ENCODE measurements at places on chromosomes 4 and X.

- no peak for DNase-seq
Observed at GRCh38 chr4:155667568-155668511, 1.2 kb downstream of the GUCY1A1 start.

DNA sequence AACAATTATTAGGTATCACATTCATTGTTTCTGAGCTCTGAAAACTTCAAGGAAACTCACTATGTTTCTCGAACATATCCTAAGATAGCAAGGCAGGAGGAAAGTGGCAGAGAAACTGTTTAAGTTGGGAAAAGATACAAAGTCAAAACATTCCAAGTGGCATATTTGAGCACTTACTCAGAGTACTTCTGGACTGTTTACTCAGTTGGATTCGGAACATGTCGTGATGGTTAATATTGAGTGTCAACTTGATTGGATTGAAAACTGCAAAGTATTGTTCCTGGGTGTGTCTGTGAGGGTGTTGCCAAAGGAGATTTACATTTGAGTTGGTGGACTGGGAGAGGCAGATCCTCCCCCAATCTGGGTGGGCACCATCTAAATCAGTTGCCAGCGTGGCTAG lies 298.3 kb downstream of the IL1RAPL2 start:
- DNase-seq: no peak

- DNase-seq: no peak
Observed at GRCh38 chr4:151530230-151530629, 121.3 kb downstream of the FHIP1A start.

GRCh38 chrX:10235851-10236250 lies 79.1 kb downstream of the CLCN4 start:
- no peak for DNase-seq

DNA sequence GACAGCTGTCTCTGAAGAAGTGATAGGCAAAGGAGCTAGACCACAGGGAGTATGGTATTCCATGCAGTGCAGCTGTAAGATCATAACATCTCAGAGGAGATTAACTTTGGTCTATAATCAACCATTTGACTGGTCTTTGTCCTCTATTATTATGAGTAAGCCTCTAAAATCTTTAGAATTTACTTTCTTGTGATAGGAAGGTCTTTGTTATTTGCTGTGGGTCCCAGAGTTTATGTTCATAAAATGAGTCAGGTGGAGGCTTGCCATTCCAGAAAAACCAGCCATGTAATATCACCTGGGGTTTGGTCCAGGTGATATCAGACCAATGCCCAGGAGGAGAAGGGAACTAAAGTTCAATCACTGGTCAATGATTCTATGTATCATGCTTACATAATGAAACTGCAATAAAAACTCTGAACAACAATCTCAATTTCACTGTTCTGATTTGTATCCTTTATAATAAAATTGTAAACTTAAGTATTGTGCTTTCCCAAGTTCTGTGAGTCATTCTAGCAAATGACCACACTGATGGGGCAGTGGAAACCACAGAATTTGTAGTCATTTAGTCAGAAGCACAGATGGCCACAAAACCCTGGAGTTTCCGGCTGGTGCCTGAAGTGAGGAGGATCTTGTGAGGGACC lies 239.6 kb upstream of the TRAM1L1 start:
- no peak for DNase-seq

DNA sequence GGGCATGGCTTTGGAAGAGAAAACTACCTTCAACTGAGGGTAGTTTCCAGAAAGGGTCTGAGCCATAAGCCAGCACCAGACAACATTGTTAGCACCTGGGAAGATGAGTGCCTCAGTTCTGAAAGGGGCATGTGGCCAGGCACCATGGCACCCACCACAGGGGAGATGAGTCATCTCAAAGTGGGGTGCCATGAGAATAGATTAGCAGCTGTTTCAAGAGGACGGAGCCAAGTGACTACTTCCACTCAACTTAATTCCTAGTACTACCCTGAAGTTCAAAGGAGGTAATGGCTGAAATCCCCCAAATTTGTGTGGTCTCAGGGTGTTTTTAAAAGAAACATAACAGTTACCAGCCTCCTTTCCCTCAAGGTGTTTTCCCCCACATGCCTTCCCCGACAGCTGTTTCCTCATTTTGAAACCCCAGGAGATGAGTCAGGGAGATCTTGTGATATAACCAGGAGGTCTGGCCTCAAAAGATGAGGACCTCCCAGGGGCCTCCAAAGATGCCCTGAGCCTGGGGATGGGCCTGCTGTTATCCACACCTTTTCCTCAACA lies 27.8 kb upstream of the FTHL17 start:
- no peak for DNase-seq

DNA sequence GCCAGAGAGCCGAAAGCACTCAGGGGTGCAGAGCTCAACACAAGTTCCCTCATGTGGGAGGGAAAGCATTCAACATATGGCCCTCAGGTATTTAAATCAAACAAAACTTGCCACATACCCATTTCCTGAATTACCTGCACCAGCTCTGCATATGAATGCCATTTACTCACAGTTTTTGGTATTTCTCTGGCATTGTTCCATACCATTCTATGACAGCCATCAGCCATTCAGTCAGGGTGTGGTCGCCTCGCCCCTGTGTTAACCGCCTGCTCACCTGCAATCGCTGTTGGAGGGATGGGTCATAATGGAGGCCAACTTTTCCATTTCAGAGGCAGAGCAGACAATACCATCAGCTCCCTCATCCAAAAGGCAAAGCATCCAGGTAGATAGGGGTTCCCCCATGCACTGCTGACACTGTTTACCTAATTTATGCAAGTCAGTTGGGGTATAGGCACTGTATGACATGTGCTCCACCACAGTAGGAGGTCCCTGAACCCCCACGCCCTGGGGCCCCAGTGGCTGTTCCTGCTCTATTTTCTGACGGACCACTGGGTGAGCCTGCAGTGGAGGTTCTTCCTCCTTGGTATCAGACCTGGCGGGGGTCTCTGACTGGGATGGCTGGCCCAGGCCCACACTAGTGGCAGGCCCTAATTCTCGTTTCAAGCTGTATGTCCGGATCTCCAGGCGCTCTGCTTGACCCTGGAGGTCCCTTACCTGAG lies 227.1 kb downstream of the ADGRL3 start:
- no peak for DNase-seq

GRCh38 chr4:23355258-23355657 lies 534.6 kb downstream of the PPARGC1A start:
- DNase-seq: no peak

DNA sequence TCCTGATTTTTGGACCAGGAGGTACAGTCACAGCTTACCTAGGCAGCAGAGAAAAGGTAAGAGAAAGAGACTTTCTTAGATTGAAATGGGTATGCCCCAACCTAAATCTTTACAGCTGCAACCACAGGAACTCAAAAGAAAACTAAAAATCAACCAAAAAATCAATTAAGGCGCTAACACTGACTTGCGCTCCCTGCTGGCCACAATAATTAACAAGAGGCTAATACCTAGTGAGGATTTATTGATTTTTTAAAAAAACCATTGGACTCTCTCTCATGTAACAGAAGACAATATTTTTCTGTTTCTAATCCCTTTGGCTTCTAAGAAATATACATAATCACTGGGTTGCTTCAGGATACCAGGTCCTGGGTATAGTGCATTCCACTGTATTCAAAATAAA lies 153.9 kb upstream of the TENM3 start:
- DNase-seq: no peak

DNA sequence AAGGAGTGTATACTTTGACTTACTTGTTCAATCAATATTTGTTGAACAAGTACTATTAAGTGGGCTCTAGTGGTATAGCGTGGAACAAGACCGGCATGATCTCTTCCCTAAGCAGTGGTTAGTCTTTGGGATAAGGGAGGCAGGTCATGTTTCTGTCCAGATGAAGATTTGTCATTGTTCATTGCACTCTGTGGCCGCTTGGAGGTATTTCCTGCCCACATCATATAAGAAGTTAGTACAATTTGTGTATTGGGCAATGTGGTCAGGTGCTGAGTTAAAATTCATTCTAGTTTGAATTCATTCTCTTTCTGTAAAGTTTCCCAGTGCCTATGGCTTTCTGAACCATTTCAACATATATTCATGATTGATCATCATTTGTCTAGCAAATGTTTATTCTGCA lies 101.1 kb upstream of the SHISA3 start:
- DNase-seq: no peak

- no peak for DNase-seq
Observed at GRCh38 chr4:6071959-6072720, 53.9 kb upstream of the C4orf50 start.

DNA sequence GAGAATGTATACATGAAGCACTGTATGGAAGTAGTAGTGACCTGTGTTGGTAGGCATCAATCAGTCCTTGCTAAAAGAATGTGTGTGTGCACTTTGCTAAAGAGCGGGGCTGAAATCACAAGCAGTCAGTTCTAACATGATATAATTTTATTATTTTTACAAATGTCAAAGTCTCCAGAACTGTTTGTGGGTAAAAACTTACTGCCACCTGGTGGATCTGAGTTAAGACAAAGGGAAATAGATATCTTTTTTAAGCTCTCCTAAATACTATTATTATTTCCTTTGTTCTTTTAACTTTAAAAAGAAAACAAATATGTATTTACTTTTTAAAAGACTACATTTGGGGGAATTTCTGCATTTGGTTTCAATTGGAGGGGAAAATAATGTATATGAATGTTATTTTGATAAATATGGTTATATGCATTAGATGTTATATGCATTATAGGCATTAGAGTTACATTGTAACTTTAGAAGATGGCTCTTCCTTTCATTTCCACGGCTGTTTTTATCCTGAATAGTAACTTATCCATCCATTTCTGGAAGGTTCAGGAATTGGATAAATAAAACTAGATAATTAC lies 7.8 kb upstream of the CLOCK start:
- no peak for DNase-seq

DNA sequence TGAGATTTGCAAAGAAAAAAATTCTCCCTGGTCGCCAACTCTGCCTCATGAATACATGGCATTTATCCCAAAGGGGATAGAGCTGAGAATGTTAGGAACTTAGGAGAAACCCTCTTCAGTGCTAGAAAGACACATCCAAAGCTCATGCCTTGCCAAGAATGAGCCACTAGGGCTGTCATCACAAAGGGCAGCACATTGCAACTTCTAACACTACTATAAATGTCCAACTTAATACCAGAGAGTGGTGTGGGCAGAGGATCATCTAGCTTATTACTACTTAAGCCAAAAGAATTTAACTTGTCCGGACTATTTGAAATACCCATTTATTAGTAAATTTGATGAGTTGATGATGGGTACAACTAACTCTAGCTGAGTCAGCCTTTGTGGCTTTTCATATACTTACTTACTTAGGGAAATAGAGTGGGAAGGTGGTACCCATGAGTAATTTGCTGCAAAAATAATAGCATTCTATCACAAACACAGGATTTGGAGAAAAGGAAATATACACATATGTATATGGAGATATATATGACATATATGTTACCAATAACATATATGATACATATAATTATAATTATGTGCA lies 66.3 kb upstream of the GAB1 start:
- no peak for DNase-seq

- DNase-seq: no peak
Observed at GRCh38 chr4:183746305-183747229, 87.5 kb downstream of the TRAPPC11 start.

GRCh38 chr4:176676901-176677300 lies 115.8 kb downstream of the VEGFC start:
- no peak for DNase-seq

- no peak for DNase-seq
Observed at GRCh38 chrX:10531927-10532326, 88.5 kb downstream of the MID1 start.

- no peak for DNase-seq
Observed at GRCh38 chr4:61003301-61003700, 196.8 kb upstream of the ADGRL3 start.

DNA sequence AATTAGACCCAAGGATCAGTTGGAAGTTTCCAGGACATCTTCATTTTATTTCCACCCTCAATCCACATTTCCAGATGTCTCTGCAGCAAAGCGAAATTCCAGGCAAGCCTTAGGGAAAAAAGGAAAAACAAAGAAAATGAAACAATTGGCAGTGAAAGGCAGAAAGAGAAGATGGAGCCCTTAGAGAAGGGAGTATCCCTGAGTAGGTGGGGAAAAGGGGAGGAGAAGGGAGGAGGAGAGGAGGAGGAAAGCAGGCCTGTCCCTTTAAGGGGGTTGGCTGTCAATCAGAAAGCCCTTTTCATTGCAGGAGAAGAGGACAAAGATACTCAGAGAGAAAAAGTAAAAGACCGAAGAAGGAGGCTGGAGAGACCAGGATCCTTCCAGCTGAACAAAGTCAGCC lies at the start of gene PLP1:
Gene PLP1 (plus strand): TSS at position 295 of the 400 bp plus-strand sequence. CDS start 156 bp downstream, outside the sequence.
- DNase-seq: no peak

DNA sequence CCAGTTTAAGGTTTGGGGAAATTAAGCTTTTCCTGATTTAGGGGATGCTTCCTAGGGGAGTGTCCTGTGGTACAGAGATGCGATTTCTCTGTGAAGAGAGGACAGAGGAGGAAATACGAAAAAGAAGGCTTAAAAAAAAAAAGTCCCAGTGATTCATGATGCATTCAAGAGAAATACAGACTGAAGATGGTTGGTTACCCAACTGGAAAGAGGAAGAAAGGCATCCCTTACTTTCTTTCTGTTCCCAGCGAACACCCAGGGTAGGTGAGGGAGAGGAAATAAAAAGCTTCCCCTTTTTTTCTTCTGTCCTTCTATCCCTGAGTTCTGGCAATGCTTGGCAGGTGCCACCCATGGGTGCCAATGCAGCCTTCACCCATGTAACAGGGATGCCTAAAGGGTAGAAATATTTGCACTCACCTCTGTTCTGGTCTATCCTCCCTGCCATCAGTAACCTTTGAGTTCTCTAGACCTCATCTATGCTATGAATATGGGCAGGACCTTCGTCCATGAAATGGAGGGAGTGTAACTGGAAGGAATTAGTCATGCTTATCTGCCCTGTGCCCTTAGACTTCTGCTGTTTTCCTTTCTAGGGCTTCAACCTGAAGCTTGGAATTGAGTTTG lies 230.1 kb upstream of the GALNTL6 start:
- DNase-seq: no peak

DNA sequence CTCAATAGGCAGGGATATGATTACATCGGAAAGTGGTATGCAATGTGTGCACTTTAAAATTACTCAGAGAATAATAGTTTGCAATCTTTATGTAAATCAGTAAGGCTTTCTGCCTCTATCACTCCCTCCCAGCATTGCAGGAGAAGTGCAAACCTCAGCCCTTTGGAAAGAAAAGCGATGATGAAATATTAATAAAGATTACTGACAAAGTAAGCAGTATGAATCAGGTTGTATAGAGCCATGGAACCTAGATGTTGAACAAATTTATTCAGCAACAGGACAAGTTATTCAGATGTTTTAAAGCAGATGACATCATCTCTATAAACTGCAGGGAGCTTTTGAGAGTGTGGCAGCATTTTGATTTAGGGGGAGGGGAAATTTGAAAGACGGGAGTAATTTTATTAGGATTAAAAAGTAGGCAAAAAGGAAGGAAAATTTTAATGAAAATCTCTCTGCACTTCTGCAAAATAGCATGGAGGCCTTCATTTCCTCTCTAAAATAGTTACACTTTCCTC lies 631.7 kb upstream of the GRIA3 start:
- no peak for DNase-seq

- DNase-seq: no peak
Observed at GRCh38 chr4:65450899-65451298, 219.4 kb downstream of the EPHA5 start.

DNA sequence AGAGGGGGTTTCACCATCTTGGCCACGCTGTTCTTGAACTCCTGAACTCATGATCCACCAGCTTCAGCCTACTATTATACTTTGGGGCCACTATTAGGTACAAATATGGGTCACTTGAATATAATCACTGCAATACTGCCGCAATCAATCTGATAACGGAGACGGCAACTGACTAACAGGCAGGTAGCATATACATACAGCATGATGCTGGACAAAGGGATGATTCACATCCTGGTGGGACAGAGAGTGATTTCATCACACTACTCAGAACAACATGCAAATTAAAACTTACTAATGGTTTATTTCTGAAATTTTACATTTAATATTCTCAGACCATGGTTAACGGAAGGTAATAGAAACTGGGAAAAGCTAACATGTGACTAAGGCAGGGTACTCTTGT lies 10.9 kb downstream of the LRBA start:
- DNase-seq: no peak
